ENCODE measurements at places on chromosomes 1 and 21. TPM values are rescaled to one million over a fixed set of nuclear protein-coding genes. Genes with fewer than 3 reads are reported as not detected.

- DNase-seq, result no peak
These were observed 328.0 kb downstream of the NPHP4 start for GRCh38 chr1:5664081-5664768.

GRCh38 chr1:48249868-48250267 lies 27.4 kb downstream of the SLC5A9 start:
- no peak for DNase-seq

DNA sequence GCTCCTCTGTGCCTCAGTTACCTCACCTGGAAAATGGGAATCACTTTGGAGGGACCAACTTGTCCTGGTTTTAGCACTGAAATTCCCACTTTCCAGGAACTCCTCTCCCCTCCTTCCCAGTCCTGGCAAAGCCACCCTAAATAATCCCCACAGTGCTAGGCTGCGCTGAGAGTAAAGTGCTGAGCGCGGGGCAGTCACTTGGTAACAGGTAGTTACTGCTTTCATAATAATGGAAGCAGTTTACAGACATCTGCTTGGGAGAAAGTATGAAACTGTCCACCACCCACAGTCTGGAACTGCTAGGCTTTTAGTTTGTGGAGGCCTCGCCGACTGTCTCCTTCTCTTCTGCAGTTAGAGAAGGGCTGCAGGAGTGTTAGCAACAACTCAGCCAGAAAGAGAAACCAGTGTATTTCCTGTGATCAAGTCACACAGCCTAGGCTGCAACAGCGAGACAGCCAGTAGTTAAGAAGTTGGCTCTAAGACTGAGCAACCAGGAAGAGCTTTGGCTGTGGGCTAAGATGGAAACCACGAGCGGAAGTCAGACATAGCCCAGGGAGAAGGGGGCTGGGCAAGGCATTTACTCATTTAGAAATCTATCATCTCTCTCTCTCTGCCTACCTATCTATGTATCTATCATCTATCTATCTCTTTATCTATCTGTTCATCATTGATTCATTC lies 30.8 kb upstream of the ABCG1 start:
- no peak for DNase-seq

GRCh38 chr1:236251587-236251986 lies 30.2 kb downstream of the ERO1B start:
- DNase-seq, result no peak

DNA sequence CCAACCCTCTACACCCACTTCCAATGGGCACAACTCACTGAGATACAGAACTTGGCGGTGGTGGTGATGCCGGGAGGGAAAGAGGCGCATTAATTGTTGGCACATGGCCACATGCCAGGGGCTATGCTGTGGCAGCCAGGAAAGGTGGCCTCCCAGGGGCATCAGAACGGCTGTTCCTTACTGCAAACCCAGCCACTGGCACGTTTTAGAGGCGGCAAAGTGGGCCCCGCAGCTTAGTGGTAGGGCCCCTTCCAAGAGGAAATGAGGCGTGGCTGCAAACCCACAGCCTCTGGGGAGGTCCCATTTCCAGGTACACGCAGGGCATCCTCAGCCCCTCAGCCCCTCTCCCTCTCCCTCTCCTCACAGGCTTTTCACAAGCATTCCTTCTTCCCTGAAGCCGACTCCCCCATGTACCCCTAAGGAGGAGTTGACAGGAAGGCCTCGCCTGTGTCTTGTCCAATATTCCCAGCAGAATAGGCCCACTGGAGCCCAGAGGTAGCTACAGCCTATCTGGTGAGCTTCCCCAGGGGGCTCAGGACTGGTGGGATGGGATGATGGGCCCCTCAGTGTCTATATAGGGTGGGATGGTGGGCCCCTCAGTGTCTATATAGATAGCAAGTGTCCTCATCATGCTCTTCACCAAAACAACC lies 166.2 kb downstream of the CLIC6 start:
- DNase-seq, result no peak

GRCh38 chr1:98824736-98825135 lies 163.2 kb downstream of the SNX7 start:
- DNase-seq, result no peak

GRCh38 chr1:116910379-116911187 lies 867 bp downstream of the PTGFRN start:
- peak; percentile 65 for DNase-seq

GRCh38 chr1:186149591-186149990 lies 225.5 kb downstream of the TPR start:
- no peak for DNase-seq

GRCh38 chr1:116971258-116971860 lies 30.2 kb upstream of the CD101 start:
- no peak for DNase-seq

EMC1 gene
- 15.0 TPM for polyA plus RNA-seq

GRCh38 chr1:248589334-248589733 lies 8.2 kb downstream of the OR2T10 start:
- DNase-seq, result no peak

GSTM5 gene
- 259 TPM for polyA plus RNA-seq

DNA sequence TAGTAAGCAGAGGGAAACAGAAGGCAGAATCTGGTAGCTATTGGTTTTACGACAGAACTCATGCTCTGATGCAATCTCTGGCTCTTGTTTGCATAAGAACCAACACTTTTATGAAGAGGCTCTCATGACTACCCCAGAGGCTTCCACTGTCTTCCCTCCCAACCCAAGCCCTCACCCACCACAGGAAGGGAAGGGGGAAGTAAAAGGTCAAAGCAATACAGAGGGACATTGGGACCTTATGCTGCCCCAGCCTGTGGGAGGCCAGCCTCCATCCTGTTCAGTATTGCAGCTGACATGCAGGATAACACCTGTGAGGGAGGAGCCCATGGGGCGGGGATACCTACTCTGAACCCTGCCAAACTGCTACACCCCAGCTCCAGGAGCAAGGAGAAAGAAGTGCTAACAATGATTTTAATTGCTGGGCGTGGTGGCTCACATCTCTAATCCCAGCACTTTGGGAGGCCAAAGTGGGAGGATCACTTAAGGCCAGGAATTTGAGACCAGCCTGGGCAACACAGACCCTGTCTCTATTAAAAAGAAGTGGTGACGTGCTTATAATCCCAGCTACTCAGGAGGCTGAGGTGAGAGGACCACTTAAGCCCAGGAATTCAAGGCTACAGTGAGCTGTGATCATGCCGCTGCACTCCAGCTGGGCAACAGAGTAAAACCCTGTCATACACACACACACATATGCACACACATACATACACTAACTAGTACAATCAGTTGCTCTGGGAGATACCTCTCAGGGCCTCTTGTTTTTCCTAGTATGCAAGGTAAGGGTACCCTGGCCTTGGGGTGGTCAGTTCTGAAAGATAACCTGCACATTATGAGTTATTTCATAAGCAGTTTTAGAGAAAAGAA lies 9.5 kb downstream of the MR1 start:
- DNase-seq, result no peak

- peak; percentile 65 for DNase-seq
These were observed 64.8 kb downstream of the PLXNA2 start for GRCh38 chr1:208179263-208179816.

DNA sequence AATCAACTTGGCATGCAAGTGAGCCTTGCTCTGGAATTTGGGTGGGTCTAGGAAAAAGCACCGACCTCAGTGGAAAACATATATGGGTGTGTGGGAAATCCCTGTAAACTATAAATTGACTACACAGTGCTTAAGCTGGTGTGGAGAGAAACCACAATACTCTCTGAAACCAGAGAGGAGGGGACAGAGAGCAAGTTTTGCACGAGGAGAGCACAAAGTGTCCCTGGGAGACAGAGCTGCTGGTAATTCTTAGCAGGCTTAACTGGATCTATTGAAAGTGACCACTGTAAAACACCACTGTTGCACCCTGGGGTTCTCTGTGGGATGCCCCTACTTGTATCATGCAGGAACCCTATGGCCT lies 12.8 kb downstream of the KCNJ15 start:
- no peak for DNase-seq

DNA sequence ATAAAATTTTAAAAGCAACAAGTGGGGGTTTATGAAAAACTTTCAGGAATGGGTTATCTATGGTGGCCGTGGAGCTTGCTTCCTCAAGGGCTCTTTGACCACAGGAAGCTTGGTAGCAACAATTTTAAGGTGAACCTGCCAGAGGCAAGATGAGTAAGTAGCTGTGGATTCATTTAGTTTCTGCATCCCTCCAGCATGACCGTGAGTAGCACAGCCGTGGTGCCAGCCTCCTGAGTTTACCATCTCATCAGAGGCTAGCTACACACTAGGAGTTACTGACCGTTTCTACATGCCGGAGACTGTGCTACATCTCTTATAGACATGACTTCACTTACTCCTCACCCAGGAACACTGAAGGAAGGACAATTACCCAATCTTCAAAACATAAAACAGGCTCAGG lies 30.1 kb upstream of the PLEKHG5 start:
- DNase-seq, result no peak

GRCh38 chr1:151680826-151681225 lies 35.8 kb downstream of the CELF3 start:
- DNase-seq, result no peak

Data from ovary (tissue), 10 donors.